ENCODE measurements at places on chromosomes 1 and 21. TPM values are rescaled to one million over a fixed set of nuclear protein-coding genes. Genes with fewer than 3 reads are reported as not detected.

Gene NRIP1
- 54.8 TPM for total RNA-seq

GRCh38 chr1:7218210-7218832 is 433.1 kb downstream of the CAMTA1 start:
- H3K27ac ChIP-seq = no peak overlapping the region
- peaks cover 3% of the 10 kb centered on the region for H3K27me3 ChIP-seq
- peaks cover 5% of the 10 kb centered on the region for H3K36me3 ChIP-seq

Gene SCAF4
- 23.2 TPM for total RNA-seq

Gene ACTA1
- 0.34 TPM for total RNA-seq

Gene KRTAP12-2
- not detected for total RNA-seq

GRCh38 chr1:43636006-43636641 is 13.8 kb upstream of the KDM4A start:
- peaks cover 5% of the 10 kb centered on the region for H3K4me1 ChIP-seq
- DNase-seq = no peak
- H3K27me3 ChIP-seq = peaks cover 3% of the 10 kb centered on the region
- no peaks in the 10 kb centered on the region for H3K36me3 ChIP-seq
- H3K4me3 ChIP-seq = no peak overlapping the region

DNA sequence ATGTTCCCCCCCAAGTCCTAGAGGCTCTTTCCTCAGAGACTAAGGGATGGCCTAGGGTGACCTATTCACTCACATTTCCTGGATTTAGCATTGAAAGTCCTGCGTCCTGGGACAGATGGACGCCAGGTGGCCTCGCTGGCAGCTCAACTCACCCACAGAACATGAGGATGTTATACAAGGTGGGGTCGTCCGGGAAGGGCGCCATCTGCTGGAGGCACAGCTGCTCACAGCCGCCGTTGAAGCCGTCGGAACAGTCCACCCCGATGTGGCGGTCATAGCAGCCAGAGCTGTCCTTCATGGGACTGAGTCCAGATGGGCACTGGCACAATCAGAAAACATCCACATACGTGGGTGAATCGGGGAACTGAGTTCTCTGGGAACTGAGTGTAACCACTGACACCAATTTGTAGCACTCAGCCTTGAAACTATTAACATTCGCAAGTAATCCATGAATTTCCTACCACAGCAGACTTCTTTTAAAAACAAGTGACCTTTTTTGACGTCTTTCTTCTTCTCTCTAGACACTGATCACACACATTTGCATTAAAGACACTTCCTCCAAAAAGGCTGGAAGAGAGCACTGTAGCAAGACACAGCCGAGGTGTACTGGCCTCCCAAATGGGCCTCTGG is 215.4 kb downstream of the ASTN1 start:
- H3K4me1 ChIP-seq = no peaks in the 10 kb centered on the region
- H3K27ac ChIP-seq = no peak overlapping the region
- H3K36me3 ChIP-seq = no peaks in the 10 kb centered on the region
- H3K27me3 ChIP-seq = peaks cover 2% of the 10 kb centered on the region
- no peak for DNase-seq

DNA sequence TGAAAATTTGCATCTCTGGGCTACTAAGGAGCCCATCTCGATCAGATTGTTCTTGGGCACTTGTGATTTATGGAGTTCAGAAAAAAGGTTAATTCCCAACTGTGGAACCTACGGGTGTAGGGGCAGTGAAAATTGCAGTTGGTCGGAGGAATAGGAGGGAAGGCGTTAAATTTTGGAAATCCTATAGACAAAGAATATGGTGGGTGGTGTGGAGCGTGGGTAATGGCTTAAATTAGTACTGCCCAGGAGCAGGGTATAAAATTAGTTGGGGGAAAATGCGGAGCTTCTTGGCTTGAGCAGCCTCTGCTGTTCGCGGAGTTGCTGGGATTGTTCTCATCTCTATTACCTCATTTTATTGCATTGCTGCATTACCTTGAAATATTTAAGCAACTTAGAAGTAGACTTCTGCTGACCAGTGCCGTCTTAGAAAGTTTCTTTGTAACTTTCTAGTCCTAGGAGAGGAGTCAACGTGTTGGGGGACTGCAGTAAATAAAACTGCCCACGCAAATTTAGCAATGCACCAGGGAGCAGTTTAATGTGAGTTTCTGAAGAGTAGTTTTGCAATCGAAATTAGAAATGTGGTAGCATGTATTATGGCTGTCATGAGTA is 514 bp downstream of the S1PR1 start:
- H3K27me3 ChIP-seq = peaks cover 2% of the 10 kb centered on the region
- peak overlapping the region; percentile 90 for H3K4me3 ChIP-seq
- DNase-seq = peak; percentile 48
- H3K4me1 ChIP-seq = peaks cover 38% of the 10 kb centered on the region

DNA sequence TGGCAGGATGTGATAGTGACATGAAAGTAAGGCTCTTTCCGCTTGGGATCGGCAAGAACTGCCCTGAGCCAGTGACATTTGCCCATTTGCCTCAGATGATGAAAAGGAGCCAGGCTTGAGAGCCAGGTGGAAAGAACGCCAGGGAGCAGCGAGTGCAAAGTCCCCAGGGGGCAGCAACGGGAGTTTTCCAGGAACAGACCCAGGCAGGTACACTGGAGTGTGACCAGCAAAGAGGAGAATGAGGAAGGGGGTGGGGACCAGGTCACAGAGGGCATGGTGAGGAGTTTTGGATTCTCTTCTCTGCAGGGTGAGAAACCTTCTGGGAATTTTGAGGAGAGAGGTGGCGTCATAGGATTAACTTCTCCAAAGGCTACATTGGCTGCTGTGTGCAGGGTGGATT is 10.8 kb upstream of the ETS2 start:
- no peak overlapping the region for H3K27ac ChIP-seq
- no peak for DNase-seq
- H3K4me3 ChIP-seq = no peak overlapping the region
- peaks cover 47% of the 10 kb centered on the region for H3K4me1 ChIP-seq

DNA sequence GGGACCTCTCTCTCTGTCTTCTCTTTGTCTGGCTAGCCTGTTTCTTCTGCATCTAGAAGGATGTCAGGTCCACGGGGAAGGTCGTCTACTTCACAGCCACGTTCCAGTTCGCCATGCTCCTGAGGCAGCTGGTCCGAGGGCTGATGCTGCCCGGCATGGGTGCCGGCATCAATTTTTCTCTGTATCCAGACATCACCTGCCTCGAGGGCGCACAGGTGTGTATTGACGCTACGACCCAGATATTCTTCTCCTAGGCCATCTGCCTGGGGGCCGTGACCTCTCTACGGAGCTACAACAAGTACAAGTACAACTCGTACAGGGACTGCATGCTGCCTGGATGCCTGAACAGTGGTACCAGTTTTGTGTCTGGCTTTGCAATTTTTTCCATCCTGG is 841.6 kb upstream of the TMPRSS15 start:
- H3K4me3 ChIP-seq = no peak overlapping the region
- H3K4me1 ChIP-seq = no peaks in the 10 kb centered on the region
- no peak for DNase-seq
- no peaks in the 10 kb centered on the region for H3K36me3 ChIP-seq
- H3K27me3 ChIP-seq = no peaks in the 10 kb centered on the region

- H3K4me3 ChIP-seq = no peak overlapping the region
- no peaks in the 10 kb centered on the region for H3K27me3 ChIP-seq
- no peaks in the 10 kb centered on the region for H3K36me3 ChIP-seq
- no peak for DNase-seq
Observed at GRCh38 chr1:101603726-101604125, 366.9 kb downstream of the S1PR1 start.

DNA sequence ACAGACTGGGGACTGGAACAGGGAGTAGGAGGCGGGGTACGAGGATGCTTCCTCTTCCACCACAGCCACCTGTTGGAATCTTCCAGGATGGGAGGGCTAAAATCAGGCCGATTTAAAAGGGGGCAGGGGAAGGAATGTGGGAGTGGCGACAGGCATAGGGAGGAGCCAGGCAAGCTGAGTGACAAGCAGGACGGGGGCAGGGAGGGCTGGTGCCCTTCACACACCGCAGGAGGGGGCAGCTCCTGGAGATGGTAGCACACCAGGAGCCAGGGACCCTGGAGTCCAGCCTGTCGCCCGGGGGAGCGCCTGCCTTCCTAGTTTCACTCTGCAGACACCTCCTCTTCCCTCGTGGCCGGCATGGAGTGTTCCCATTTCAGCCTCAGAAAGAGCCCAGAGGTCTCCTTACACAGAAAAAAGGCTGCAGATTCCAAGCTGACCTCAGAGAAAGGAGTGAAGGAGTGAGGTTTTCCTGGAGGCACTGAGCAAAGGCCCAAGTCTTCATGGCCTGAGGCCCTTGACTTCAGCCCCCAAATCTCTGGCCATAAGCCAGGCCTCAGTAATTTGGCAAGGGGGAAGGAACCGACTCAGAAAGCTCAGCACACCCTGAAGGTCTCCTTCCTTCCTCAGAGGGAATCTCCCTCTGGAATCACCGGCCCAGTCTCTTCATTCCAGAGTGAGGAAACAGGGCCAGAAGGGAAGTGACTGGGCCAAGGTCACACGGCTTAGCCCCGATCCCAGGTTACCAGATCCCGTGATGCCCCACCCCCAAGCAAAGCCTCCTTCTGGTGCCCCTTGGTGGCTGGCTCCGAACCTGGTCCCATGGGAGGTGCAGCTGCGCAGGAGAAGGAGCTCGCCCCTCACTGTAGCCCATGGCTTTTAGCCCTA is 8.1 kb downstream of the BLACAT1 start:
- no peak for DNase-seq
- no peak overlapping the region for H3K27ac ChIP-seq
- H3K27me3 ChIP-seq = peaks cover 43% of the 10 kb centered on the region
- no peaks in the 10 kb centered on the region for H3K36me3 ChIP-seq
- no peaks in the 10 kb centered on the region for H3K4me1 ChIP-seq
- no peak overlapping the region for H3K4me3 ChIP-seq

DNA sequence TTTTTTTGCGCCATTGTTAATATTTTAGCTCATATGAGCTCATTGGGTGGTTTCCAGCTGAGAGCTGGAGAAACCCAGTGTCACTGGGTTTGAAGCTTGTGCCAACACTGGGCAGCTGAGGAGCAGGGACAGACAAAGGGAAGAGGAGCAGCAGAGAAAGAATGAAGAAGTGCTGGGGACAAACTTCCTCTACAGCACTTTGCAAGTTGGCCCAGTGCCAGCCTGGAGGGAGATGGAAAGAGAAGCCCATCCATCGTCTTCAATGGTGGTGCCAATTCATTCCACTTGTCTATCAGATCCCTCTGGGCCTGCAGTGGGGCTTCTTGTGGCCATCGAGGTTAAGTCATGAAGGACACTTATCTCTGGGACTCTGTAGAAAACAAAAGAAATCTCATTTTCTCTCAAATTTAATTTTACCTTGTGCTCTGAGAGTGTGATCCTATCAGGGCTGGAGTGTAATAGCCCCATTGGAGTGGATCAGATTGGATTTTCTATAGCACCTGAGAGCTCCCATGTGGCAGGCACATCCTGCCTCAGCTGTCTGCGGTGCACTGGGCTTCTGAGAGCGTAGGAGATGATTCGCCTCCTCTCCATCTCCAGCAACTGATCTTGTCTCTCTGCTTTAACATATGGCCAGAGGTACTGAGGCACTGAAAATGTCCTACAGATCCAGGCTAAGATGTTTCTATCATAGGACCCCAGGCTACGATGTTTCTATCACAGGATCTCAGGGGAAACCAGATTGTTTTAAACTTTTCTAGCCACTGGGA is 114.7 kb downstream of the TNR start:
- DNase-seq = no peak
- H3K4me1 ChIP-seq = no peaks in the 10 kb centered on the region
- no peak overlapping the region for H3K27ac ChIP-seq
- H3K4me3 ChIP-seq = no peak overlapping the region
- peaks cover 4% of the 10 kb centered on the region for H3K36me3 ChIP-seq
- peaks cover 1% of the 10 kb centered on the region for H3K27me3 ChIP-seq

DNA sequence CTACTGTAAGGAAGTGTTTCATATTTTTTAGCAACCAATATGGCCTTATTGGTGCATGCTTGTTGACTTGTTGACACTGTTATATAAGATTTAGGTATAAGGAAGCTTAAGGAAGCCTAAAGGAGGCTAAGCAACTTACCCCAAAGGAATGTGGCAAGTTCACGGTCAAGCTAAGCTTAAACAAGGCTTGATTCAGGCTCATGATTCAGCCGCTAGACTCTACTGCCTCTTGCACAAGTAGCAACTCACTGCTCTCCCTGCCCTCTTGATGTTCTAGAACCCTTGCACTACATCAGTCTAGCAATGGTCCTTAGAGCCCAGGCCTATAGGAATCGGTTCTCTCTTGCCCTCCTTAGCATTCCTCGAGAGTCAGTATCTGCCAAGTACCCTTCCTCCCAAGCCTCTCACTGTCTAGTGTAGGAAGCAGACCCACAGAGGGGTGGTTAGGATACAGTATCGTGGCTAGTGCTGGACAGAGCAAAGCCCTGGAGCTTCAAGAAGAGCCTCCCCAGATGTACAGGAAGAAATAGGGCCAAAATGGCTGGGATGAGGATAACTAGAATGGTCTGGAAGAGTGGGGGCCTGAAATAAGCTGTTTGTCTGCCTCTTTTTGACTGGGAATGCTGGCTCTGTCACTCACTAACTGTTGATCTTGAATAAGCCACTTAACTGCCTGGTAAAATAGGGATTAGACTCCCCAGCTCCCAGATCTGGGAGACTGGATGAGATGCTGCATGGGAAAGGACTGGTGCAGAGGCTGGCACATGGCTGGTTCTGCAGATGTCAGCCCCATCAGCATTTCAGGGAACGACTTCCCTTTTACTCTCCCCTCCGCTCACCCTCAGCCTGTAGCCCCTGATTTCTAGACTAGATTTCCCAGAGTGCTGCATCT is 122.2 kb downstream of the NAV1 start:
- H3K36me3 ChIP-seq = peaks cover 23% of the 10 kb centered on the region
- peak overlapping the region; percentile 72 for H3K27ac ChIP-seq
- no peak for DNase-seq

GRCh38 chr1:18653367-18653766 is 22.7 kb downstream of the PAX7 start:
- no peak overlapping the region for H3K4me3 ChIP-seq
- H3K36me3 ChIP-seq = no peaks in the 10 kb centered on the region
- no peaks in the 10 kb centered on the region for H3K4me1 ChIP-seq
- H3K27me3 ChIP-seq = peaks cover 56% of the 10 kb centered on the region

DNA sequence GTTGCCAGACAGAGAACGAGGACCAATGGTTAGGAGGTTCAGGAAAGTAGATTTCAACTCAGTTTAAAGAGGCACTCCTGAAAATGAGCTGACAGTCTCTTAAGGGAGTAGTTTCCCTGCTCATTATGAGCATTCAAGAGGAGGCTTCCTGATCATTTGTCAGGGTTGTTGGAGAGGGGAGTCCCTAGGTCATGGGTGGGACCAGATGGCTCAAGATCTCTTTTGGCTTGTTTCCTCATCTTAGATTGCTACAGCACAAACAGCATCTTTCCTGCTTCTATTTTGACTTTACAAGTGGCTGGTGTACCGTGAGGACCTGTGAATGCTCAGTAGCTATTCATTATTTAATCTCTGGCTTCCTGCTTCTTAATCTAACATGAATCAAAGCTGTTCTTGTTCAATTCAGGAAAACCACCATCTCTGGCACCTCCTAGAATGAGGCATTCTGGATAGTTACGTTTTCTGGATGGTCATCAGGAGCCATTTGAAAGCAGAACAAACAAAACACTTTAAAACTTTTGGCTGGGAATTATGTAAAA is 47.6 kb downstream of the PEX14 start:
- H3K4me1 ChIP-seq = peaks cover 14% of the 10 kb centered on the region
- no peaks in the 10 kb centered on the region for H3K27me3 ChIP-seq
- no peak for DNase-seq
- H3K36me3 ChIP-seq = peaks cover 8% of the 10 kb centered on the region

Gene LCE2C
- not detected for total RNA-seq

- H3K27me3 ChIP-seq = no peaks in the 10 kb centered on the region
- H3K36me3 ChIP-seq = peaks cover 9% of the 10 kb centered on the region
- no peak within 1 kb of the TSS for H3K27ac ChIP-seq
- H3K4me3 ChIP-seq = no peak within 1 kb of the TSS
- no peak for DNase-seq
Observed at GRCh38 chr1:161038523-161039153, at the start of gene TSTD1. TSS of gene TSTD1 (minus strand) at chr1:161038964. CDS start at chr1:161038889, 75 bp downstream.

Gene GON4L
- total RNA-seq = 33.9 TPM

Gene TRAF3IP3
- not detected for total RNA-seq

All from HFFc6 (cell line).